K562 (cell line): ENCODE measurements at places on chromosomes 13 and 19.

GRCh38 chr13:57624565-57625435, 6.7 kb upstream of the PCDH17 start:
- peak; percentile 18 for DNase-seq

- no peak for DNase-seq
These were observed 41.2 kb downstream of the STK24 start for GRCh38 chr13:98535501-98536354.

GRCh38 chr13:20291675-20292074, 59.6 kb upstream of the GJB6 start:
- DNase-seq, result no peak

- no peak for DNase-seq
These were observed 5.6 kb downstream of the PTOV1 start for GRCh38 chr19:49856574-49857021.

GRCh38 chr13:51666374-51666773, 82.1 kb downstream of the WDFY2 start:
- DNase-seq, result no peak

DNA sequence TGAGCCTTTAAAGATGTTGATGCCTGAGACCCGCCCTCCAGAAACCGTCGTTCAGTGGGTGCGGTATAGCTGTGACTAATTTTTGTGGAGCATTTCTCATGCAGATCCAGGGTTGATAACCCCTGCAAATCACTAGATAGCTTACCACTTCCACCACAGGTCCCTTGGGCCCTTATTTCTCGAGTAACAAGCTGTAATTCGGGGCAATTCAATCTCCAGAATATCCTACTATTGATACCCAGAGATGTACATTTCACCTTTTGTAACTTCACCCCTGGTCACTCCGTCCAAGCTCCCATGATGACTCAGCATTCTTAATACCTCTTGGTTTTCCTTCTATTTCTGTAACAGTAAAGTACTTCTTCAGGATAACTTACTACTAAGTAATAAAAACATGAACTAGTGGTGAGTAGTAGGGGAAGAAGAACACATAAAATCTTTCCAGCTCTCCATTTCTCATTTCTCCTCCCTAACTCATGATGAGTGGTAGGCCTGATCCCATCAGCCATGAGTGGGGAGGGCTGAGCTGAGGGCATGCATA, 71.9 kb upstream of the UBL3 start:
- peak; percentile 20 for DNase-seq

GRCh38 chr13:100338275-100338674, 249.4 kb downstream of the PCCA start:
- no peak for DNase-seq

- no peak for DNase-seq
These were observed 119.2 kb downstream of the KLF5 start for GRCh38 chr13:73177916-73178565.

GRCh38 chr19:16375157-16375935, 50.7 kb downstream of the KLF2 start:
- no peak for DNase-seq

DNA sequence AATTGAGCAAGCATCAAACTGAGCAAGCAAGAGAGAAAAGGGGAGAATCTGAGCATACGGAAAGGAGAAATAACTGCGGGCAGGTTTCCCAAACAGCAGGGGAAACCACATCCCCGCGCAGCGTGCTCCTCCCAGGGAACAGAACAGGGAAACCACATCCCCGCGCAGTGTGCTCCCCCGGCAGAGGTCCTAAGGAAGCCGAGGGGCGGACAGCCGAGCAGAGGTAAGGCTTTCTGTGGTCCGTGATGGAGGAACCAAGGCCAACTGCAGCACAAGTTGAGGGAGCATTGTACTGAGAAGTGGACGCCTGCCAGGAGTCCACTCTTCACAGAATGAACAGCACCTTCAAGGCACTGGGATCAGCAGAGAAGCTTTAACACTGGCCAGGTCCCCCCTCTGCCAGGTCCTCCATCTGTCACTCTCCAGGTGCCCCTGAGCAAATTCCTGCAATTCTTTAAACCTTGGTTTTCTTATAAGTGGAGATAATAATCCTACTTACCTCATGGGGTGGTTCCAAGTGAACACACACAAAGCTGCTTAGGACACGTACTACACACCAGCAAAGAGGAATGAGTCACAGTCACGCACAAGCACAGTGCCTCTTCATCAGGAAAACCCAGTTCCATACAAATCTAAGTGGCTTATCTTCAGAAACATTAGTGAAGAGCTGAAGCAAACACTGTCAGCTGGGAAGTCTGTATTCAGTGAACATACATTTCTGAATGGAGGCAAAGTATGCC, 23.0 kb upstream of the LAMP1 start:
- DNase-seq, result peak; percentile 24

- DNase-seq, result no peak
These were observed 2.8 kb downstream of the ADGRL1 start for GRCh38 chr19:14203177-14203576.

- DNase-seq, result peak; percentile 13
These were observed 632 bp upstream of the MTIF3 start for GRCh38 chr13:27450921-27451471.

- DNase-seq, result no peak
These were observed 24.0 kb upstream of the TPT1 start for GRCh38 chr13:45364876-45365557.

DNA sequence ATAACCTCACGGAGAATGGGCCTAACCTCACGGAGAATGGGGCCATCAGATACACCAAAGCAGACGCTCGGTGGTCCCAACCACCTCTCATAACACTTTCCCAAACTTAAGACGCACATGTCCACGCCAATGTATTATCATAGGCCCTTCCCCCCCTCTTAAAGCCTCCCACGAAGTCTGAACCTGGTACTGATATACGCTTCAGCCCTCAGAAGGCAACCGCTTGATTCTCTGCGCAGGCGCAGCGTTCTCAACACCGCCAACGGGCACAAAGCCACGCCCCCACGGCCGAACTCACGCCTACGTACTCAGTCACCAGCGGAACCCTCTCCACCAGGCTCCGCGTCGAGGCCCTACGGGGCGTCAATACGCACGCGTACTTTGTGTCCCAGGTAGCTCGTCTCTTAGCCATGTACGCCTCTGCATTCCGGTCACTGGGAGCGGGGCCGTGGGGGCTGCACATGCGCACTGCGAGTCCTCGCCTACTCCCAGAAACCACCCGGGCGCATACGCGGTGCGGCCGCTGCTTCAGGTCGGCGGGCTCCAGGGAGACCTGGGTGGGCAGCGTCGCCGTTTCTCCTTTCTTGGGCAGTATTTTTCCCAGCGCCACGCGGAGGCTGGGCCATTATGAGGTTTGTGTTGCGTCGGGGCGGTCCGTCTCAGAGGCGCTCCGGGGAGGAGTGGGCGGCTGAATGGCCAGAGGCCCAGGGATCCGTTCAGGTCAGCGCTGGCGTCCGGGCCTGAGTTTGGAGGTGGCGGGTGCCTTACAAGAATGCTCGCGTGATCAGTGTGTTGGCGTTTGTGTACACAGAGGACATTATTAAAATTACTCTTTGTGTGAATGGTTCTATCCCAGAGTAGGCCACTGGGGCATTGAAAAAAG, 25.3 kb downstream of the ZNF582 start:
- peak; percentile 96 for DNase-seq

GRCh38 chr13:73883162-73883561, 251.0 kb downstream of the KLF12 start:
- DNase-seq, result no peak

GRCh38 chr13:113145911-113146598, 12.4 kb upstream of the PROZ start:
- no peak for DNase-seq

DNA sequence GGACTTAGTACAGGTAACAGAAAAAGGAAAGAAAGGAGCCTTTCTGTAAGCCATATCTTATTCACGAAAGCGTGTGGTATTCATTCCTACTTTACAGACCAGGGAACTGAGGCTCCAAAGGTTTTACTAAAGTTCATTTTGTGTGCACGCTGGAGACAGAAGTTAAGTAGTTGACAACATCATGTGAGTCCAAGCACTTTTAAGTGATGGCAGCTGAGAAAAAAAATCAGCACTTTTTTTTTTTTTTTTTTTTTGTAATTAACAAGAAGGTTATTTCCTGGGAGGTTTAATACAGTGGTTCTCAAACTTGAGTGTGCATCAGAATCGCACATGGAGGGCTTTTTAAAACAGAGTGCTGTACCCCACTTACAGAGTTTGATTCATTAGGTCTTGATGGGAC, 2.0 kb downstream of the DNAJC3 start:
- DNase-seq, result no peak

- no peak for DNase-seq
These were observed 2.3 kb downstream of the DHRS12 start for GRCh38 chr13:51801631-51802099.

DNA sequence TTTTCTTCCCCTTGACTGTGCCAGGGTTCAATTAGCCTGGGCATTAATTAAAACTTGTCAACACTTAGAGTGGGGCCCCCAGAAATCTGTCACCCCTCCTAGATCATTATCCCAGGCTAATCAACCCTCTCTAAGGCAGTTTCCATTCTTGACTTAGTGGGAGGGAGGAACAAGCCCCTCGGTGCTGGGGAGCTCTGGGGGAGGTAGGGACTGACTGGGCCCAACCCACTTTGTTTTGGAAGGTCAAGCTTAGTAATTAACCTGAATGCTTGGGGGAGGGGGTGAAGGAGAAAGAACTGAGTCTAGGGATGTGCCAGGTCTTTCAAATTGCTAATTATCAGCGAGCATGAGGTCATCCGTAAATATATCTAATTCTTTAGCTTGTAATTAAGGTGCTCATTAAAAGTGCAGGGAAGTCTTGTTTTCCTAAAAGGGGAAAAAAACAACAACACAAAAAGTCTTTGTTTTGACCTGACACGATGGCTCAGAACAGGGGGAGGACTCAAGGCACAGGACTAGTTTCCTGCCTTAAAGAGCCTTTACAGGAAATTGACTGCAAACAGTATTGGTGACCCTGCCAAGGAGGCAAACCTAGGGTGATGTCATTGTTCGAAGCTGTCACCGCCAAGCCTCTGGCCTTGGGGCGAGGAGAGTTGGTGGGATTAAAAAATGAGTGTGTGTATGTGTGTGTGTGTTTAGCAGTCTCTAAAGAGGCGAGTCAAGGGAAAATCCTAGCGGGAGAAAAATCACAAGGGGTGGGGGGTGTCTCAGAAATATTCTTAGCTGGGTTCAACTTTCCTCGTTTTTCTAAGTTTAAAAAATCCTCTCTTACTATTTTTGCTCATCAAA, 19.4 kb downstream of the ACTN4 start:
- DNase-seq, result no peak

DNA sequence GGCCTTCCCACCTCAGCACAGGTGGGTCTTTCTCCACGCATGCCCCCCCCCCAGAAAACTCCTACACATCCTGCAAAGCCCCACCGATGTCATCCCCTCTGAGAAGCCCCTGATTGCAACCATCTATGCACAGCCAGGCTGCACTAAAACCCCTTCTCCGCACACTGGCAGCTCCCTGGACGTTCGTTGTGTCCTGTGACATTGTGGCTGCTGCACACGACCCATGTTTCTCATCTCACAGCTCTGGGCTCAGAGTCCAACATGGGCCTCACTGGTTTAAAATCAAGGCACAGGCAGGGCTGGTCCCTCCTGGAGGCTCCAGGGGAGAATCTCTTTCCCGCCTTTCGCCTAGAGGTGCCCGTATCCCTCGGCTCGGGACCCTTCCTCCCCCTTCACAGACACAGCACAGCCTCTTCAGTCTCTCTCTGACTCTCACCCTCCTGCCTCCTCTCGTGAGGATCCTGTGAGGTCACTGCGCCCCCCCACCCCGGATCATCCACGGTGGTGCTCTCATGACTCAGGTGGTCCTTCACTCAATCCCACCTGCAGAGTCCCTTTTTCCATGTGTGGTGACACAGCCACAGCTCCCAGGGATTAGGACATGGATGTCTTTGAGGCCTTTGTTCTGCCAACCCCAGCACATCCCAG, 71.2 kb downstream of the GADD45B start:
- no peak for DNase-seq

GRCh38 chr13:23876265-23876664, 12.9 kb downstream of the MIPEP start:
- DNase-seq, result no peak

DNA sequence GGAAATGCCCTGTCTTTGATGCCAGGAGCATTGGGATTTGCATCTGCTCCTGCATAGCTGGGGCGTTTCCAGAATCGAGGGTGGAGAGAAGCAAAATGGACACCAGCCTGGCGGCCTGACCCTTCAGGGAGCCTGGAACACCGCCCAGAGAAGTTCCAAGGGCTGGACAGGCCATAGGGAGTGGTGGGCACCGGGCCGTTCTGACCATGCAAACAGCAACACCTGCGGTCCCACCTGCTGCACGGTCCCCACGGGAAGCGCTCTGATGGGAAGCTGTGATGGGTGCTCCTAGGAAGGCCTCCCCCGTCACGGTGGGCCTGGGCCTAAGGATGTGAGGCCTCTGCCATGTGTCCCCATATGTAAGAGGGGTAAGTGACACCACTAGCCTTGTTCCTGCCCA, 34.2 kb upstream of the ANKRD10 start:
- DNase-seq, result no peak

GRCh38 chr13:75411924-75412537, 69.9 kb downstream of the TBC1D4 start:
- no peak for DNase-seq

DNA sequence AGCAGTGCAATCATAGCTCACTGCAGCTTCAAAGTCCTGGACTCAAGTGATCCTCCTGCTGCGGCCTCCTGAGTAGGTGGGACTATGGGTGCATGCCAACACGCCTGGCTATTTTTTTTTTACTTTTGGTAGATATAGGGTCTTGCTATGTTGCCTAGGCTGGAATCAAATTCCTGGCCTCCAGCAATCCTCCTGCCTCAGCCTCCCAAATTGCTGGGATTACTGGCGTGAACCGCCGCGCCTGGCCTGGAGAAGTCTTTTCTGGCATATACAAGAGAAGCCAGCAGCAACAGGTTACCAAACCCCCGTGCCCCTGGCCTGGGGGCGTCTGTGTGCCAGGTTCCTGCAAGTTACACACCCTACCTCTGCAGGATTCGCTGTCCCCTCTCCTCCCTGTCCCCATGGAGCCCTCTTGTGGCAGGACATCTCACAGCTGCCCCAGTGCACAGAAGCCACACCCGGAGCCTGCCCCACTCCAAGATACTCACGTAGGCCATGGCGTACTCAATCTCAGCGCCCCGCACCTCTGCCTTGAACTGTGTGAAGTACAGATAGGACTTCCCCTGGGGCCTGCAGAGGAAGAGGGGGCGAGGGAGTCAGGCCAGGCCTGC, 9.9 kb downstream of the MYDGF start:
- peak; percentile 52 for DNase-seq

DNA sequence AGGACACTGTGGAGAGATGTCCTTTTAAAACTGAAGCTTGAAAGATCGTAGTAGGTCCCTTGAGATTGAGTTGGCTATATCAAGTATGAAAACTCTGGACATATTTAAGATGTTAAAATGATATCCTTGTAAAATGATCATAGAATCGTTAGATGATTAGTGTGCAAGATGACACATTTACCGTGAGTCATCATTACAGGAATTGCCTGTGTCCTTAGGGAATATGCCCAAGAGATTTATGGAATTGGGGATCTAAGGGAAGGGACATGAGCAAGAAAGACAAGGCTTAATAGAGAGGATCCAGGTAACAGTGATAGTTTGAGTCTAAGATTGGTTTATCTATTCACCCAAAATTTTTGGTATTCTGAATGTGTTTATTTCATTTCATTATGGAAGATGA, 233.7 kb downstream of the GPC5 start:
- no peak for DNase-seq
